Transverse colon (tissue), 4 donors: ENCODE measurements at places on chromosomes 5 and 9. TPM values are rescaled to one million over a fixed set of nuclear protein-coding genes. Genes with fewer than 3 reads are reported as not detected.

FAM221B gene
- not detected for total RNA-seq

SNX18 gene
- 18.0 TPM for total RNA-seq

HTR4 gene
- 20.8 TPM for total RNA-seq

CDC20B gene
- total RNA-seq: not detected

ALDH7A1 gene
- total RNA-seq: 10.8 TPM

OR1J2 gene
- total RNA-seq: not detected

DNA sequence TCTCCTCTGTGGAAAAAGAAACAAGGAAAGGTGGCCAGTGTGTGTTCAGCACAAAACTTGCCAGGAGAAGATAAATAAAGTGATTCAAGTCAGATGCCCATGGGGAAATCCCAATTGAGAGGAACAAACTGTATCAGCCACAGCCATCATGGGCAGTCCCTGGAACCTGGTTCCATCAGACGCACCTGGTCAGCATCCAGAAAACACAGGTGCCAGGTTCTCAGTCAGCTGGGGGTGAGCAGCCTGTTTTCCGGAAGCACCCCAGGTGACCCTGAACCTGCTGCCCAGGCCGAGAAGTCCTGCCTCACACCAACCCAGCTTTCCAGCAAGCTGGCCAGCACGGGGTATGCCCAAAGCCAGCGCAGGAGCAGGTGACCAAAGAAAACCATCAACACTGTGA lies 30.5 kb downstream of the PTCH1 start:
- no peak for DNase-seq

DNA sequence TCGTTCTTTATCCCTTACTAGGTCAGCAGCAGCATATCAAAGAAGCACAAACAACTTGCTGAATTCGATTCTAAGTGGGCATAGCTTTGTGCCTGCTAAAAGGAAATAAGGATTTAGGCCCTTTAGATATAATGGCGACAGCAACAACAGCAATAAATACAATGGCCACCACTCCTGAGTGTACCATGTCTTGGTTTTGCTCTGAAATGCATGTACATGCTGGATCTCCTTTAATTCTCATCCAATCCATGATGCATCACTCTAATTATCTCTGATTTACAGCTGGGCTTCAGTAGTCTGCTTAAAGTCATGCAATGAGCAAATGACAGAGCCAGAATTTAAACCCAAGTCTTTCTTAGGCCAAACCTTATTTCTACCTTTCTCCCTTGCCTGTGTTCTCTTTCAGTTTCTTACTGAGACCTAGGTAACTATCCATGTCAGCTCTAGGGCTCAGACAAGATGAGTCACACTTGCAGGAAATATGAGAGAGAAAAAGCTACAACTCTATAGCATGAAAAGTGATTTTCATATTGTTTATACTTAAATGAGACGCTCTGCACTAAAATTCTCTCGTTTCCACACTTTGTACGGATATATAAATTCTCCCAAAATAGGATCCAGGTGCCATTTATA lies 111.8 kb downstream of the HMHB1 start:
- no peak for DNase-seq

GRCh38 chr9:85452841-85453240 lies 288.9 kb downstream of the AGTPBP1 start:
- no peak for DNase-seq

GRCh38 chr5:66171349-66172344 lies 27.5 kb downstream of the SREK1 start:
- peak; percentile 11 for DNase-seq

- DNase-seq: no peak
Observed at GRCh38 chr5:179485845-179486575, 64.3 kb upstream of the RUFY1 start.

GRCh38 chr9:90074316-90074962 lies 469.6 kb downstream of the GADD45G start:
- no peak for DNase-seq

DNA sequence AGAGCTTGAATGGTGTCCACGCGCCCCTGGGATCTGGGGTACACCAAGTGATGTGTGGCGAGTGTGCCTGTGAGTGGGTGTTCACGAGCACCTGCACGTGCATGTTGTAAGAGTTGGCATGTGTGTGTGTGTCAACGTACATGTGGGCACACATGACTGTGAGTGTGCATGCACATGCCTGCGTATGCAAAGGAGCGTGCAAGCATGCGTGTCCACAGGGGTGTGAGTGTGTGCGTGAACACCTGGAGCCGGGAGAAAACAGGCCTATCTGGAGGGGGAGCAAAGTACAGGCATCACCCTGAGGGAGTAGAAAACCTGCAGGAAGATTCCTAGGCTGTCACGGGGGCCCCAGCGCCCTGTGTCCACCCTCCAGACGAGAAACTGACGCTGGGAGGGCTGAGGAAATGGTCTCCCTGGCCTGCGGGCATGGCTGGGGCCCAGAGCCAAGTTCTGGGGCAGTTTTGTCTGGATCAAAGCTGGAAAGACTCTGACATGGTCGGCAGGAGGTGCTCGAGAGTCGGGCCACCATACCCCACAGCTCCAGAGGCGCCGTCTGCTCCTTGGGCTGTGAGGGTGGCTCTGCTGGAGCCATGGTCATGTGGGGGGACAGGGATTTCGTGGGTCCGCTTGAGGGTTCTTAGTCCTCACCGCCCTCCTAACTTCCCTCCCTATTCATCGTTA lies 31.8 kb downstream of the PTGES start:
- no peak for DNase-seq

GRCh38 chr9:137116728-137117127 lies 2.2 kb upstream of the DPP7 start:
- no peak for DNase-seq

GRCh38 chr5:66306105-66306843 lies 162.2 kb downstream of the SREK1 start:
- DNase-seq: peak; percentile 34

- DNase-seq: peak; percentile 57
Observed at GRCh38 chr5:172713113-172713808, 57.7 kb downstream of the DUSP1 start.

GRCh38 chr5:133870661-133871060 lies 97.8 kb downstream of the C5orf15 start:
- DNase-seq: no peak

GRCh38 chr5:176570044-176570443 lies 20.9 kb downstream of the CDHR2 start:
- DNase-seq: no peak

DNA sequence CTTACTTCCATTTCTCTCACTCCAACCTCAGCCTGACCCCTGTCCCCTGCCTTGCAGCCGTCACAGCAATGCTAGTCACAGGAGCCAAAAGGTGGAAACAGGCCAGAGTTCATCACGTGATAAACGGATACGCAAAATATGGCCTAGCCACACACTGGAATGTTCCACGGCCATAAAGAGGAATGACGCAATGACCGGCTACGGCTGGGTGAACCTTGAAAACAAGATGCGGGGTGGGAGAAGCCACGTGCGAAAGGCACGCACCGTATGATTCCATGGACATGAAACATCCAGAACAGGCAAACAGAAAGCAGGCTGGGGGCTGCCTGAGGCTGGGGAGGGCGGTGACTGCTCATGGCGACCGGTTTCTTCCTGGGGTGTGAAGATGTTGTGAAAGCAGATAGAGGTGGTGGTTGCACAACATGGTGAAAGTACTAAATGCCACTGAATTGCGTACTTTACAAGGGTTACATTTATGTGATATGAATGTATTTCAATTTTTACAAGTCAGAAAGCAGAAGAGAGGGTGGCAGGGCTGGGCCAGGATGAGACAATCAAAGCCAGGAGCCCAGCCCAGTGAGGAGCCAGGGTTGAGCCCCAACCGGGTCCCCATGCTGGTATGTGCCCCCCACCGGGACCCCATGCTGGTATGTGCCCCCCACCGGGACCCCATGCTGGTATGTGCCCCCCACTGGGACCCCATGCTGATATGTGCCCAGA lies 117.8 kb upstream of the SARDH start:
- peak; percentile 87 for DNase-seq

GRCh38 chr5:73495772-73496335 lies 2.4 kb upstream of the BTF3 start:
- DNase-seq: no peak

GRCh38 chr9:8825585-8826147 lies 1026.1 kb upstream of the DMAC1 start:
- no peak for DNase-seq

GRCh38 chr5:127419683-127420257 lies 97.7 kb upstream of the PRRC1 start:
- DNase-seq: no peak

GRCh38 chr5:80195837-80196400 lies 59.9 kb downstream of the SERINC5 start:
- no peak for DNase-seq

DNA sequence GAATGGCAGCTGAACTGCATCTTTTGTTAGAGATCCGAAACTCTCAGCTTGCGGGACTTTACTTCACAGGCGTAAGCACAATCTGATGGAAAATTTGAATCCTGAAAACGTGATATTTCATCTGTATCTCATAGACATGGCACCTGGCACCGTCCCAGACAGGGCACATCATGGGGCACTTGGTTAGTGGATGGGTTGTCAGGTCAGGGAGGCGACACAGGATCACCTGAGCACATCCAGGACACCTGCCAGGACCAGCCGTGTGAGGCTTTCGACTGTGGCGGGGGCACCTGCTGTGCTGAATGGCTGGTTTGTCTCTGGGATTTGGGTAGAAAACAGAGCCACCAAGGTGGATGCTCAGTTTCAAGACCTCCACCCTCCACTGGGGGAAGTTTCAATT lies 11.3 kb upstream of the ZFP62 start:
- DNase-seq: no peak

DNA sequence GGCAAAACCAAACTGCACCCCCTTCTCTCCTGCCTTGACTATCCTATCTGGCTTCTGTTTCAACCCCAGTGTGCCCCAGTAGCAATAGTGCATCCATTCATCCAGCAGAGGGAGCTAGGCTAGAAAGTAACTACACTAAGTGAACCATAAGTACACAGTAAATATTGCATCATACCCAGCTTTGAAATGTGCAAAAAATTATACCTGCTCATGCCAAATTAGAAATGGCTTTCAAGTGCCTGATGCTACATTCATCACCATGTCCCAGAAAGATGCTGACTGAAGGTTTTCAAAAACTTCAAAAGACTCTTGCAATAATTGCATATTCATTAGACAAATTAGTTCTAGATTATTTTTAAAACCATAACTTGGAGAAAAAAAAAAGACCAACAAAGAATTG lies 153.5 kb downstream of the PRELID2 start:
- DNase-seq: peak; percentile 53

GRCh38 chr5:132592521-132592920 lies 35.7 kb downstream of the RAD50 start:
- DNase-seq: no peak

- DNase-seq: no peak
Observed at GRCh38 chr5:81021951-81022687, 62.0 kb downstream of the RASGRF2 start.

- DNase-seq: no peak
Observed at GRCh38 chr9:124758691-124759090, 12.4 kb downstream of the NR6A1 start.

GRCh38 chr9:19782005-19782404 lies 6.8 kb downstream of the SLC24A2 start:
- DNase-seq: no peak
